GM04503 (cell line): ENCODE measurements at places on chromosomes 3 and 15.

DNA sequence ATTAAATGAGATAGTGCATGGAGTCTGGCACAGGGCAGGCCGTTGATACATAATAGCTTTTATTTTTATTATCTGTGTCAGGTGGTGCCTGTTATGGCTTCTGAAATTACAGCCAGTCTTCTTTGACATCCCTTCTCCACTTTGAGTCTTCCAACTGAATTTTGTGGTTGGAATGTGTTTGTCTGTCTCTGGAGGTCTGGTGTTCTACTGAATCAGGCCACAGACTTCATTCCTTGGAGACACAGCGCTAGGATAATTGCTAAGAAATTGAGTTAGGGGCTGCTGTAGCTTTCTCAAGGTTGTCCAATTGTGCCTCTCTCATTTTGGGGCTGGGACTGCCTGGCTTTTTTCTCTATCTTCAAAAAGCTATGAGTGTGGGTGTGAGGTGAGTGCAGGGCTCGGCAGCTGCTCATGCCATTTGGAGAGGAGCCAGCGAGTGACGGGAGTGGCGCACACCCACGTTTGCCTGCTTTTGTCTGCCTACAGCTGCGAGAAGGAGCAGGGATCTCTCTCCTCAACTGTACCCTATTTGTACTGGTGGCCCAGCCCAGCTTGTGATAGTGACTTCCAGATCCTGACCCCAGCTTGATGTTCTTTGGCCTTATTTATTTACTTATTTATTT, 49.8 kb upstream of the SYN2 start:
- no peak for DNase-seq

DNA sequence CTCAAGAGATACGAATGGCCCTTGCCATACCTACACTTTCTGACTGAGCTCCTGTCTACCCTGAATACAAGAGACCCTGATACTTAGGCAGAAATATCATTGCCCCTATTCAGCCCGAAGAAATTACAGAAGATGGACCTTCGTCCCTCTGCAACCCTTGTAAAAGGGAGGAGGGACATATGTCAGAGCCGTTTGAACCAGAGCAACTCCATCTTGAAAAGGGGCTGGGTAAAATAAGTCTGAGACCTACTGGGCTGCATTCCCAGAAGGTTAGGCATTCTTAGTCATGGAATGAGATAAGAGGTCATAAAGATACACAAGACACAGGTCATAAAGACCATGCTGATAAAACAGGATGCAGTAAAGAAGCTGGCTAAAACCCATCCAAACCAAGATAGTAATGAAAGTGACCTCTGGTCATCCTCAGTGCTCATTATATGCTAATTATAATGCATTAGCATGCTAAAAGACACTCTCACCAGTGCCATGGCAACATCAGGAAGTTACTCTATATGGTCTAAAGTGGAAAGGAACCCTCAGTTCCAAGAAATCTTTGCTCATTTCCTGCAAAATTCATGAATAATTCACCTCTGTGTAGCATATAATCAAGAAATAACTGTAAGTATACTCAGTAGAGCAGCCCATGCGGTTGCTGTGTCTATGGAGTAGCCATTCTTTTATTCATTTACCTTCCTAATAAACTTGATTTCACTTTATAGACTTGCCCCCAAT, 49.7 kb upstream of the GPD1L start:
- DNase-seq = no peak

DNA sequence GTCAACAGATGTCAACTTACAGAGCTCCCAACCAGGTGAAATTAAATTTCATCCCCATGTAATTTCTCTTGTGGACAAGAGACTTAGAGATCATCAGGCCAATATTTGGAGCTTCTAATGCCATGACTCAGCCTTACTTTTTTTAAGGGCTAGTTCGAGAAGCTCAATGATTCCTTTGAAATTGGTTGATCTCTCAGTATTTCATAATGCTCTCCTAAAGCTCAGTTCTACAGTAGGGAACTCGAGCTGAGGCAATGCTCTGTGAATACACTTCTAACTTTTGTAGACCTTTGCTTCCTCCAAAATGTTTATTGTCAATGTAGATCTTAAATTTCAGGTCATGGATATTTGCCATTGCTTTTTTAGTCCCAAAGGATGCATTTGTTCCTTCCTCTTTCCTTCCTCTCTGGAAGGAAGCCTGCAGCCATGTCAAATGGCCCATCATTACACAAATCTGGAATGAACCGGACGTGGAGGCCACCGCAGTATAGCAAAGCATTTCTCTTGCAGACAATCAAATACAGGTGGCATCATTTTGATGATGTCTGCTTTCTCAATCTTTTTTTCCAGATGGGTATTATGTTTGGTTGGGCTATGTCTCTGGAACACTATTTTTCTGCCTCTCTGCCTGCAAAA, 28.3 kb downstream of the STARD5 start:
- no peak for DNase-seq

GRCh38 chr3:134608771-134609435, 41.9 kb downstream of the KY start:
- no peak for DNase-seq

DNA sequence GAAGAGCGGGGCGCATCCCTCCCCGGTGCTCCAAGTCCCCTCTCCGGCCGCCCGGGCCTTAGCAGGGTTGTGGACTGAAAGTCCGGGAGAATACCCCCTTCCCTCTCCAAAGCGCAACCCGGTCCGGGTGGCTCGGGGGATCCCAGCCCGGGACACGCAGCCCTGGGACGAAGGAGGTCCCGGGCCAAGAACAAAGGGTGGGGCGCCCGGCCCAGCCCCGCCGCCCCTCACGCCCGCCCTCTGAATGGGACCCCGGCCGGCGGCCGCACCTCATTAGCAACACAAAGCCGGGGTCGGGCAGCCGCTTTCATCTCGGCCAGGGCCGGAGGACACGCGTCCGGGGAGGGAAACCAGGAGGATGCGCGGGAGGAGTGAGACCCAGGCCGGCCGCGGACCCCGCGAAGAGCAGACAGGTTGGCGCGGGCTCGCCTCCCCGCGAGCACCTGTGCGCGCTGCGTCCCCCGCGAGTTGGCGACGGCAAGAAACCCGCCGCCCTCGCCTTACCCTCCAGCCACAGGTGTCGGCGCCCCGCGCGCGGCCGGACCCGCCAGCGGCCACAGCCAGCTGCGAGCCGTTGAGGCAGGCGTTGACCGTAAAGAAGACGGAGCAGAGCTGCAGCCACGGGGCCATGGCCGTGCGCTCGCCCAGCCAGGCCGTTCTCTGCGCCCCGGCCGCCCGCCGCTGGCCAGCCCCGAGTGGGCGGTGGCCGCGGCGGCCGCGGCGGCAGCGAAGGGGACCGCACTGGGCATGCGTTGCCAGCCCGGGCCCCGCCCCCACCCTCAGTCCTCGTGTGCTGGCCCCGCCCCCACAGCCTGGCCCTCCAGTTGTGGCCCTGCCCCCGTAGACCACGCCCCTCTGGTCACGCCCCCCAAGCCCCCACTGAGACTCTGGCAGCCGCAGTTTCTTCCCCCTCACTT, at the start of gene IL17RD:
TSS of gene IL17RD (minus strand) at position 697 of the 917 bp plus-strand sequence. CDS start at position 630, 67 bp downstream.
- no peak for DNase-seq

- no peak for DNase-seq
Measured at GRCh38 chr3:32584660-32585059, 14.0 kb upstream of the DYNC1LI1 start.

- no peak for DNase-seq
Measured at GRCh38 chr3:16671690-16672089, 66.5 kb upstream of the DAZL start.

GRCh38 chr3:136149667-136150066, 46.5 kb downstream of the MSL2 start:
- no peak for DNase-seq

DNA sequence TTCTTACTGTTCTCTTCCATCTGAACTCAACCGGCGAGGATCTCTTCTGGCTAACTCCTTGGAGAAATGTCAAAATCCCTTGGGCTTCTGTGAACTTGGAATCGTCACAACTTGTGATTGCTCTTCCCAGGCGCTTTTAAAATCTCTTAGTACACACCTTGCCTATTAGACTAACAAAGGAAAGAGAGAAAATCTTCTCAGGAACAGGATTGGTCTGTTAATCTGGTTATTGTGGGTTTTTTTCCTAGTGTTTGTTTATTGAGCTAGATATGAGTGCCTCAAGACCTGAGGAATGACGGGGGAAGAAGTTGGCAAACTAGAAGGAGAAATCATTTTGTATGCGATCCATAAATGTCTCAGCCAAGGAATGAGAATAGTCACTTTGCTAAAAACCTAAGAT, at the start of gene ATP13A5:
TSS of gene ATP13A5 (minus strand) at position 48 of the 400 bp plus-strand sequence. CDS start at position 20, 28 bp downstream.
- DNase-seq = no peak

DNA sequence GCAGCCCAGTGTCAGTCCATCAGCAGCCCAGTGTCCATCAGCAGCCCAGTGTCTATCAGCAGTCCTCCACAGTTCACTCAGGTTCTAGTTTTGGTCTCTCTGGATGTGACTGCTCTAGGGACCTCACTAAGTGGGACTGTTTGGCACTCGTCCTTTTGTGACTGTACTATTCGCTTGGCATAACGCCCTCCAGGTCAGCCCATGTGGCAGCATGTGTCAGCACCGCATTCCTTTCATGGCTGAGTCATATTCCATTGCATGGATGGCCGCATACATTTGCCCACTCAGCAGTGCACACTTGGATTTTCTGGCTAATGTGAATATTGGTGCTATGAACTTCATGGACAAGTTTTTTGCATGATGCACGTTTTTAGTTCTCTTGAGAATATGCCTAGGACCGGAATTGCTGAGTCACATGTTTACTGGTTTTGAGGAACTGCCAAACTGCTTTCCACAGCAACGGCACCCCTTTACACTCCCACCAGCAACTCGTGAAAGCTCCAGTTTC, 16.4 kb downstream of the CHST13 start:
- DNase-seq = peak; percentile 88

GRCh38 chr3:65200310-65200970, 512.6 kb upstream of the ADAMTS9 start:
- no peak for DNase-seq

GRCh38 chr3:190444576-190445145, 5.0 kb downstream of the TMEM207 start:
- DNase-seq = no peak

DNA sequence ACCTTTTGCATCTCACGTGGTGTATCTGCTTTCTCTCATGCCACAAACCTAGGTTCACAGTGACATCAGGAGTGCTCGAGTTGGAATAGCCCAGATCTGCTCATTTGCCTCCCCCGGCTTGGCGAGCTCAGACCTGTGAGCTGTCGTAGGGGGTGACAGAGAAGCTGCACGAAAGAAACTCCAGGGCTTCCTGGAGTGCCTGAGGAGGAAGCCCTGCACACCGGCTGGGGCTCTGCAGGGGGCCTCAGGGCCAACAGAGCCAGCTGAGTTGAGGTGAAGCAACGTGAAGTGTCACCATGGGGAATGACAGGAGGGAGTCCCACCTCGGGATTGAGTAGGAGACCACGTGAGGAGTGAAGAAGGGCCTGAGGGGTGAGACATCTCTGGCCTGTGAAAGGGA, 62.5 kb downstream of the RPN1 start:
- no peak for DNase-seq

DNA sequence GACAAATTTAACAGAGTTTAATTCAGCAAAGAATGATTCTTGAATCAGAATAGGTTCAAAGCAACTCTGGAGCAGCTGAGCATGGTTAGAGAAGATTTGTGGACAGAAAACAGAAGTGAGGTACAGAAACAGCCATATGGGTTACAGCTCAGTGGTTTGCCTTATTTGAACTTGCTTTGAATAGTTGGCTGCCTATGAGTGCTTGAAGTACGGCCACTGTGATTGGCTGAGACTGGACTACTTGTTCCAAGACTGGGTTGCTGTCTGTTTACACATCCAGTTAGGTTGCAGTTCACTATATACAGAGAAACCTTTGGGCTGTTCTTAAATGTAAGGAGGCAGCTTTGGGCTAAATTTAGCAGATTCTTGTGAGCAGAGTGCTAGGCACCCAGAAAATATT, 79.4 kb upstream of the CADPS start:
- no peak for DNase-seq

GRCh38 chr3:9101286-9101685, 138.0 kb upstream of the RAD18 start:
- no peak for DNase-seq

- peak; percentile 70 for DNase-seq
Measured at GRCh38 chr15:22968366-22968765, 11.8 kb downstream of the CYFIP1 start.

- DNase-seq = no peak
Measured at GRCh38 chr3:17302170-17302569, 417.4 kb downstream of the PLCL2 start.

GRCh38 chr3:195224156-195224979, 46.6 kb downstream of the XXYLT1 start:
- DNase-seq = no peak

DNA sequence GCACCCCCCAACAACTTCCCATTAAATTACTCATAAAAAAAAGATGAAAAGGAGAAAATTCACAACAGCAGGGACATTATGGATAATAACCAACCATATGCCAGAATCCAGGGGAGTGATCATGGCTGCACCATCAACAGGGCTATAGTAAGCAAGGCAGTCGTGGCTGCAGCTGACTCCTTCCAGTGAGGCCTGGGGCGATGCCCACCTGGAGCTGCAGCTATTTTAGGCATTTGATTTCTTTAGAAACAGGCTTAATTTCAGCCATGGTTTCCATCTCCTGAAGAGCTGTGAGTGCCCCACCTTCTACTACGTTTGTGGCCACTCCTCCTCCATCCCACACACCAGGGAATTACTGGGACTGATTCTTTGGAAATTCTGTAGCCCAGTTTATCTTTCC, 84.0 kb downstream of the MINAR1 start:
- no peak for DNase-seq

GRCh38 chr15:77620297-77620696, 12.4 kb downstream of the LINGO1 start:
- DNase-seq = no peak

GRCh38 chr15:83470887-83471286, 23.7 kb downstream of the SH3GL3 start:
- DNase-seq = no peak

DNA sequence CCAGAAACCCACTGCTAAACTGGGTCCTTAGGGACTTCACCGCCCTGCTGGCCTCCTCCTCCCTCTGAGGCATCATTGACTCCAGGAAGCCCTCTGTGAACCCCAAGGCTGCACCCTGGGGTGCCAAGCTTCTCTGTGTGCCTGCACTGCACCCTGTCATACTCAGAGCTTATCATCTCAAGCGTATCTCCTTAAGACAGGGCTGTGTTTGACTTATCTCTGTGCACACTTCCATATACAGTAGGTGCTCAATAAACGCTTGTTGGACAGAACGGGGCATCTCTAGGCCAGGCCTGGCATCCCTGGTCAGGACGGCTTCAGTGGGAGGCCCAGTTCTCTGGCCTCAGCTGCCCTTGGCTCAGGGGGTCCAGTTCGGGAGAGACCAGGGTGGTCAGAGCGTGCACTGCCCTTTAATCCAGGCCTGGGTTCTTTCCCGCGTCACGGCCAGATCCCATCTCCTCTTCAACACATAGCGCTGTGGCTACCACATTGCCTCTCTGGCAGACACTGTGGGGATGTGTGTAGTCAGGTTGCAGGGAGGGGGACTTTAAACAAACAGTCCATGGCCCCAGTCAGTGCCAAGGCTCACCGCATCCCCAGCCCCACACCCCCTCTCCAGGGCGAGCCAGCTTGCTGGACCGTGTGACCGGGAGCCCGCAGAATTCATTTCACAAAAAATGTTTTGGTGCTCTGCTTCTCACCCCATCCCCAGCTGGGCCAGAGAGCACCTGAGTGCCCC, 33.4 kb downstream of the MAGEF1 start:
- DNase-seq = no peak
